ENCODE measurements at places on chromosomes 7 and 10.

- no peak for DNase-seq
Observed at GRCh38 chr7:105837765-105838626, 38.4 kb downstream of the ATXN7L1 start.

DNA sequence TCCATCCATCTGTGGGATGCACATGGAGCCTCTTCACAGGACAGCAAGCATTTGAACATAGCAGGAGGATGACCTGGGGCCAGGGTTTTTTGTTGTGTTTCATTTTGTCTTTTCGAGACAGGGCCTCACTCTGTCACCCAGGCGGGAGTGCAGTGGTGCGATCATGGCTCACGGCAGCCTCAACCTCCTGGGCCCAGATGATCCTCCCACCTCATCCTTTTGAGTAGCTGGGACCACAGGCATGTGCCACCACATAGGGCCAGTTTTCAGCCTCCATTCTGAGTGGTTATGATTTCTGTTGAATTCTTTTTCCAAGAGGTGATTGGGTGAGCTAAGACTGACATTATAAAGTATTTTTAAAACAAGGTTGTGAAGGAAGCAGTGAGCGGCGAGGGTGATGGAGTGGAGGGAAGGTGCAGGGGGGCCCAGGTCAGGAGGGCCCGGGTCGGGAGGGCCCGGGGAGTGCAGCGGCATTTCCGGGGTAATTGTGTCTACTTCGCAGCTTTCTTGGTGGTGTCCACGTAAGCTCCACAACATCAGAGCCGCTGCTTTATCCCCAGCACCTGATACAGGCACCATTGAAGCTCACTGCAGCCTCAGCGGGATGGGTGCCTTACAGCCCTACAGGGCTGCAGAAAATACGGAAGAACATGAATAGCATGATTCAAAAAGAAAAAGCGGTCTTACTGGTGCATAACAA lies 12.0 kb upstream of the LARP4B start:
- no peak for DNase-seq

GRCh38 chr10:105188737-105189462 lies 547.8 kb downstream of the SORCS3 start:
- no peak for DNase-seq

DNA sequence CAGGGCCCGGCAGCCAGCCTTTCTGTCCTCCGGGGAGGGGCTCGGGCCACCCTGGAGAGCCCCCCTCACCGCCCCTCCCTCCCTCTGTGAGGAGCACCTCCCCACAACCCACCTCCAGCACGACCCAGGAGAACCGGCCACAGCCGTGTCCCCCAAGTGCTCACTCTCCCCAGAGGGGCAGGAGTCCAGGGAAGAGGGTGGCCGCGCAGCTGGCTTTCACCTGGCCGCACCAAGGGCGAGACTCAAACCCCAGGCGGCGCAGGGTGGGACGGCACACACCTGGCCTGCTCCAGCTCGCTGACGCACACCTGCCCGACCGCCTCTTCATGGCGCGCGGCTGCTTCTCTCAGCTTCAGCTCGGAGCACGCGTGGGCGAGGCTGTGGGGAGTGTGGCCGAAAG lies 73.4 kb downstream of the CFAP46 start:
- no peak for DNase-seq

DNA sequence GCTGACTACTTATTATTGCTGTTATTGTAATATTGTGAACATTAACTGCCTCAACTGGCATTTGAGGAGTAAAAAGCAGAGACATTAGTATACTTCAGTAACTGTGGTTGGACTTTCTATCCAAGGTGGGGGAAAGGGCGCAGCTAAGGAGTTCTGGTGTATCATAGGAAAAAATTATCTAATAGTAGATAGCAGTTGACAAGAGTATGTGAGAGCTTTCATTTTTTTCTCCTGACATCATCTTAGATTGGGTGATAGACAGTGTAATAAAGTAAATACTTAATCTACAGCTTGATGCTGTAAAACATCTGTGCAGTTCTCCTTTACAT lies 68.9 kb downstream of the PHTF2 start:
- no peak for DNase-seq

DNA sequence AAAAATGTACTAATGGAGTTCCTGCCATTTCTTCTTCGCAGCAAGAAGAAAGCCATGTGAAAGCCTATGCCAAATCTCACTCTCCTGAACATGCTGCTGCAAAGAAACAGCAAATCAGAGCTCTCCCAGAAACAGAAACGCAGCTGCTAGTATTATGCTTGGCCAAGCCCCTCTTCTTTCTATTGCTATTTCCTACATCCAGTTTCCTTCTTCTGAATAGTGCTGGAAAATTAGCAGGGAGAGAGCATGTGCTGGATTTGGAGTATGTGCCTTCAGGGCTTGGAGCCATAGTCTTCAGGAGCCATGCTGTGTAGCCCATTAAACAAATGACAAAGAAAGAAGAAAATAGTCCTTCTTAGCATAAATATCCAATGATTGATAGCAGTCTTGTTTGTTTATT lies 852.0 kb upstream of the PHF14 start:
- DNase-seq: no peak

DNA sequence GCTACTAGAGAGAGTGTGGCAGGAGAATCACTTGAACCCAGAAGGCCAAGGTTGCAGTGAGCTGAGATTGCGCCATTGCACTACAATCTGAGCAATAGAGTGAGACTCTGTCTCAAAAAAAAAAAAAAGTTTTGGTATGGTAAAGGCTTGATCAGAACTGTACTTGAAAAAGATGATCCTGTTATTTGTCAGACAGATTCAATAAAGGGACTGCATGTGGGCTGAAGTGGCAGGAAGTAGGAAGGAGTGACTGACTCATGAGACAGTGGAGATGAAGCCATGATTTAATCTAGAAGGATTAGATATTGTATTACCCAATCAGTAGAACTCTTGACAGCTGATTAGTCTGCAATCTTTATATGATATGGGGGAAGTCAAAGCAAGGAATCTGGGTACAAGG lies 2.7 kb upstream of the TMEM254 start:
- DNase-seq: no peak

DNA sequence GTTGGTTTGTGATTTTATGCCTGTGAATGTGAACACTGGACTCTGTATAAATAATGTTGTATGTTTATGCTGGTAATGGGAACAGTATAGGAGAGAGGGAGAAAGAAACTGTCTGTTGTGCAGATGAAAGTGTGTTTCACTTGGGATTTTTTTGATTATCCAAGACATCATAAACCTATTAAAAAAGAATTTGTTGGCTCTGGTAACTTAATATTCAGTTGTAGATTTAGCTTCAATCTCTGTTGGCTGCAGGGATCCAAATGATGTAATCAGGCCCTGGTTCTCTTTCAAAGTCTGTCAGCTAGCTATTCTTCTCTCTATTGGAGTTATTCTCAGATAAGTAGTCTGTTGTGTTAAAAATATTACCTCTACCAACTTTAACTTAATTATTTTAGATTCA lies 168.8 kb upstream of the RHOBTB1 start:
- no peak for DNase-seq

DNA sequence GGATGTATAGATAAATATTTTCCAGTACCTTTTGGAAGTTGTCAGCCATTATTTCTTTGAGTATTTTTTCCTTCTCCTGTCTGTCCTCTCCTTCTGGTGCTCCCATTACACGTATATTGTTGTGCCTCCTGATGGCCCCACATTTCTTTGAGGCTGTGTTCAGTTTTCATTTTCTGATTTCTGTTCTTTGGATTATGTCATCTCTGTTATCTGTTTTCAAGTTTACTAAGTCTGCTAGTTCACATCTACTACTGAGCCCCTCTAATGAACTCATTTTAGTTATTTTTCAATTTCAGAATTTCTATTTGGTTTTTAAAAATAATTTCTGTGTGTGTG lies 16.3 kb downstream of the RBM33 start:
- DNase-seq: no peak

- peak; percentile 37 for DNase-seq
Observed at GRCh38 chr10:27743012-27743876, 2.4 kb downstream of the MKX start.

DNA sequence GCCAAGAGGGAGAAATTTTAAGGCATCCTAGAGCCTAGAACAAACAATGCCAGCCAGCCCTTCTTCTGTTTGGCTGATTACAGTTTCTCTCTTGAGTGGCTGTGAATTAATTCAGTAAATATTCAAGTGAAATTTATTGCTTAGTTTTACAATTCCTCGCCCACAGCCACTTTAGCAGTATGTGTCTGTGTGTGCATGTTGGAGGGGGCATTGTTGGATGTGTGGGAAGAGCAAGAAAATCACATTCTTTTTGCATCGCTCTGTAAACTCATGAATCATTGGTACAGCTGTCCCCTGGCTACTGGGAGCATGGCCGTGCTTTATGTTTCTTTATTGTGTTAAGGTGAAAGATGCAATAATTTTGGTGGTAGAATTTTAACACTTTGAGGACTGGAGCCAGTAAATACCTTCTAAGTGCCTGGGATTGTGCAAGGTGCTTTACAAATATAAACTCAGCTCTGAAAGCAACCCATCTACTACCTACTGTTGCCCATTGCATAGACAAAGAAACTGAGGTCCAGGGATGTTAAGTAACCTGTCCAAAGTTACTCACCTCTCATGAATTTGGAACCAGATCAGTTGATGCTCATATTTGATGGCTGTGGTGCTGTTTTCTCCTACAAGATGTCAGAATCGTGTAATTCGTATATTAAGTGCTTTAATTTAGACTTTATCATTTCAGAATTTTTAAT lies 89.9 kb upstream of the BTBD16 start:
- no peak for DNase-seq

DNA sequence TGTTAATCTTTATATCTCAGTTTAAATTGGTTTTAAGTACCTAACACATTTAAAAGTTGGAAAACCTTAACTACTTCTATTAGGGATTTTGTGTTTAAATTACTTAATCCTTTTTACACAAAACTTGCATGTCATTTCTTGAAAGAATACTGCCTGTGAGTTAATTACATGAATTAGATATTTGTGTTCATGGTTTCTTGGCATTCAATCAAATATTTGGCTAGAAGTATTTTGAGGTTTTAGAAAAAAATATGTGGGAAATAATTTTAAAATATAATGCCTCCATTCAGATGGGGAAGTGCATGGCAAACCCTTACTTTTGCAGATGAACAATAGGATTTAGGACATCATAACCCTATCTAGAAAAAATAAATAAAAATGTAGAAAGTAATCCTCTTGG lies 186.5 kb upstream of the SEMA3E start:
- DNase-seq: no peak

DNA sequence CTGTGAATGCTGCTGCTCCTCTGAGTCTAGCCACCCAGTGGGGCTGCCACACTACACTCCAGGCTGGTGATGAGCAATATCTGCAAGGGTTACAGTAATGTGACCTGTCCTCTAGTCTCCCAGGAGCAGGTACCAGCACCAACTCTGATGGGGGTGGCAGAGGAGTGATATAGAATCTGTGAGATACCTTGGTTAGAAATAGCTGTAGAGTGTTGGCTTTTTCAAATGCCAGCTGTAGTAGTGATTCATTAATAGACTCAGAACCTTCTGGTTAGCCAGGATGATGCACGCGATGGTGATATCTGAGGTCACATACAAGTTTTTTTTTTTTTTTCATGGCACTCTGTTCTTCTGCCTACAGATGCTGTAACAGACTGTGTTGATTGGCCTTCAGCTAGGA lies 757.1 kb downstream of the INHBA start:
- DNase-seq: no peak

- DNase-seq: no peak
Observed at GRCh38 chr7:15720849-15721471, 34.5 kb upstream of the MEOX2 start.

GRCh38 chr10:88793712-88794299 lies 8.7 kb upstream of the LIPM start:
- DNase-seq: no peak

- DNase-seq: no peak
Observed at GRCh38 chr7:106890952-106891351, 25.9 kb downstream of the PIK3CG start.

GRCh38 chr10:88707429-88708155 lies 1.5 kb downstream of the LIPK start:
- no peak for DNase-seq

- DNase-seq: no peak
Observed at GRCh38 chr10:69810097-69810496, 8.4 kb downstream of the COL13A1 start.

DNA sequence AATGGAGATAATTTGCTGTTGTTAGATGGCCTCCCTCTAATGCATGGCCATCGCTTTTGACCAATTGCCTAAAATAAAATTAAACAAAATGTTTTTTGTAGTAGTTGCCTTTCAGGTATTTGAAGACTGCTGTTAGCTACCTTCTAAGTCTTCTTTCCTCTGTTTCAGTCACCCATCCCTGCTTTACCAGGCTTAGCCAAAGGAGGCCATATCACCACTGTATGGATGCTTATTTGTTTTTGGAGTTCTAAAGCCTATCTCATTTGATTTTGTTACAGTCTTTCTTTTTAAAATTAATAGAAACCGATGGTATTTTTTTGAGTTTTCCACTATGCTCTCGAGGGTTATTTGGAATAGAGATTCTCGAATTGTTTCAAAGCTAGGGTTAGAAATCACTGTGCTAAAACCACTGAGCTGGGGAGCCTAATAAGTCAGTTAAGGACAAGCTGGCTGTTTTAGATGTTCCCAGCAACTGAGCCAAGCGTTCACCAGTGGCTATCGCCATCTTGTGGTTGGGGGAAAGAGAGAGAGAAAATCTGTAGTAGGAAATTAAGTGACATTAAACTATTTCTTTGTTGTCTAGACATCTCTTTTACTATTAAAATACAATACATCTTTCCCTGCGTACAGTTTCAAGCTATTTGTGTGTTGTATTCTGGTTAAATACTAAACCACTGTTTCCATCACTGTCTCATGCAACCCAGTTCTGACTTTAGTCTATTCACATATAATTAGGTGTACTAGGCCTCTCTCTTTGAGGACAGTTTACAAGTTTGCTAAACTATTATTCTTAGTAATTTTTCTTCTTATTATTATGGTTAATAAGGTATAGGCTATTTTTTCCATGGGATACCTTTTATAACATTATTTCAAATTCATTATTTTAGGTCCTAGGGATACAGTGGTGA lies 52.2 kb downstream of the GPR158 start:
- DNase-seq: peak; percentile 11

- DNase-seq: no peak
Observed at GRCh38 chr7:57201021-57201894, 69.0 kb upstream of the ZNF479 start.

DNA sequence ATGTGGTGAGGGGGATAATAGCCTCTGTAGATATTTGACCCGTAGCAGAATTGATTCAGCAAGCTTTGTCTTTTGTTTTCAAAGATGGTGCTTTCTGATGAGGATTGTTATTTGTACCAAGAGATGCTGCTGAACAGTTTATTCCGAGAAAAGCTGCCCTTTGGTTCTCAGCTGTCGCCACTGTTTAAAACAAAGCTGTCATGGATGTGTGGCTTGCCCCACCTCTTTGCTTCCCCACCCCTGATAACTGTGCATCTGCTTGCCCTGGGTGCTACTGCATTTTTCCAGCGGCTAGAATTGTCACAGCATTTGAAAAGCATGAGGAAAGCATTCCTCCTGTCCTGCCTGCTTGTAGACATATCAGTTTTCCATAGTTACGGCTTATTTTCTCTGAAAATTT lies 226.9 kb upstream of the CSTF2T start:
- no peak for DNase-seq
